ENCODE measurements at places on chromosomes 7 and 10.

DNA sequence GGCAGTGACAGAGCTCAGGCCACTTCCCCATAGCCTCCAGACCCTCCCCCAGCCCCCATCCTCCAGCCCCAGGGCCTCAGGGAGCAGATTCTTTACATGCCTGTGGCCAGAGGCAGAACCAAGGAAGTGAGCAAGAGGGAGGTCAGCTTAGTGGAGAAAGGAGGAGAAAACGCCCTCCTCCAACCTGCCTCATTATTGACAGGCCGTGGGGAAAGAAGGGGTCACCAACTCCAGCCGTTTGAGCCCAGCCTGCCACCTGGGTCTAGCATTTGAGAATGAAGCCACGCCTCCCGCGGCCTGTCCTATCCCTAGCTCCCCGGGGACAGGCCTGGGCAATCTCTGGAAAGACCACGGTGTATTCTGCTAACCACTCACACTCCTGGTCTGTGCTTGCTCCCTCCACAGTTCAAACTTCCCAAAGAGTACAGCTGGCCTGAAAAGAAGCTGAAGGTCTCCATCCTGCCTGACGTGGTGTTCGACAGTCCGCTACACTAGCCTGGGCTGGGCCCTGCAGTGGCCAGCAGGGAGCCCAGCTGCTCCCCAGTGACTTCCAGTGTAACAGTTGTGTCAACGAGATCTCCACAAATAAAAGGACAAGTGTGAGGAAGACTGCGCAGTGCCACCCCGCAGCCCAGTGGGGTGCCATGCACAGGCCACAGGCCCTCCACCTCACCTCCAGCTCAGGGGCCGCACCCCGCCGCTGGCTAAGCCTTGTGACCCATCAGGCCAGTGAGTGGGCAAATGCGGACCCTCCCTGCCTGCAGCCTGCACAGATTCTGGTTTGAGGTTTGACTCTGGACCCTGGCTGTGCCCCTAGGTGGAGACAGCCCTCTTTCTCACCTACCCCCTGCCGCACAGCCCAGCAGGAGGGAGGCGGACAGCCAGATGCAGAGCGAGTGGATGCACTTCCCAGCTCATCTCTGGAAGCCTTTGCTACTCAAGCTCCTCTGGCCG, 14.3 kb upstream of the TRIM8 start:
- DNase-seq = no peak

DNA sequence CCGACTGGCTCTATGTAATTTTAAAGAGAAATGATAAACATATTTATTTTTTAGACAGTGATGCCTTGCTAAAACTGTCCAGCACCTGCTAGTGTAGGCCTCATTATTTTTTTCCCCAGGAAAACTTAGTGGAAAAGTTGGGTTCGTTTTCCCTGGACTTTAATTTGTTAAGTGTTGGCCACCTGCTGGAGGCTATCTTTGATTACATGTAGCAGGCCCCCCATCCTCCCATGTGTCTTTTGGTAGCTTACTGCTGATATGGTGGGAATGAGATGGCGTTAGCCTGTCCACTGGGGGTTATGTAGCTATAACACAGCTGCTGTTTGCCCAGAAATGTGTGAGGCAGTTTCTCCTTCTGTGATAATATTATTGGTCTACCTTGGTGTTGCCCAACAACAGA, 265.0 kb downstream of the SORCS3 start:
- no peak for DNase-seq

DNA sequence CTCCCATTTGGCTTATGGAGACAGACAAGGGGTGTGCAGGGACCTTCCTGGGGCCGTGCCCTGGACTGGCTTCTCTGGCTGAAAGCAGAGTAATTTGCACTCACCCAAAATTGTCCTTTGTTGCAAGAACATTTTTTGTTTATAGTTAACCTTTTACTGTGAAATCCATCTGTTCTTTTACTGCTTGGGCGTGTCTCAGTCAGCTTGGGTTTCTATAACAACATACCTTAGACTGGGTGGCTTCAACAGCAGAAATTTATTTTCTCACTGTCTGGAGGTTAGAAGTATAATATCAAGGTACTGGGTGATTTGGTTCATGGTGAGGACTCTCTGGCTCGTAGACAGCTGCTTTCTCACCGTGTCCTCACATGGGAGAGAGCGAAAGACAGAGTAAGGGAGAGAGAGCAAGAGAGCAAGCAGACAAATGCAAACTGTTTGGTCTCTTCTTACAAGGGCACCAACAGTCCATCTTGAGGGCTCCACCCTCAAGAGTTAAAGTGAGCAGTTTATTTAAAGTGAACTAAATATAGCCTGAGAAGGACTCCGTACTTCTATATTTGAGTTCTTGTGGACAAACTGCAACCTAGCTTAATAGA, 131.0 kb upstream of the NPY start:
- no peak for DNase-seq

- DNase-seq = no peak
These were observed 18.9 kb upstream of the SEMA3D start for GRCh38 chr7:85205754-85206153.

DNA sequence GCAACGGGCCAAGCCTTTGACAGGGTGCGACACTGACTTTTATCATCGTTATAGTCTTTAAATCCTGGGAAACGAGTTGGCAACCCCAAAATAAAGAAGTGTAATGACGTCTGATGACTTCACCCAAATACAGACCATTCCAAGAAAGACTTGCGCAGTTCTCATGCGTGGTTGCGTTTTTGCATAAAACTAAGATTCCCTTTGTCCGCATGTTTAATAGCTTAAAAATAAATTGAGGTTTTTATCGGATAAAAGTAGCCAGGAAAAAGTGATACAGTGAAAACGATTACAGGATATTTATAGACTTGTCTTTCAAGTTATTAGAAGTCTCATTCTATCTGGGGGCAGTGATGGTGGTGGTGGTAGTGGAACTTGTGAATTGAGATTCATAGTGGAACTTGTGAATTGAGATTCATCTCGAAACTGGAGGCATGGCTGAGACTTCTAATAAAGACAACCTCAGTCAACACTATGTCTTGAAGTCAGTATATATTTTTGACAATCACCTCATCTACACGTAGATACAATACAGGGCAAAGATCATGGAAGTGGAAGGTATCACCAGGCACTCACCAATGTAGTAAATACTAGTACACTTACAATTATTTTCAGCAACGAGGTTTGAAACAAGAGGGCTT, 1.2 kb upstream of the NAMPT start:
- peak; percentile 67 for DNase-seq

GRCh38 chr7:70693686-70694433, 438.1 kb upstream of the GALNT17 start:
- peak; percentile 57 for DNase-seq

- no peak for DNase-seq
These were observed 56.4 kb upstream of the C1GALT1 start for GRCh38 chr7:7125963-7126362.

Measured in stimulated activated CD4-positive, alpha-beta T cell treated with anti-CD3 and anti-CD28 coated beads, Interleukin-15, amount 100 ng/mL, for 24 hours (primary cell).